ENCODE measurements at places on chromosomes 1 and 21.

- DNase-seq: no peak
These were observed 4.6 kb downstream of the CTPS1 start for GRCh38 chr1:40984066-40984465.

DNA sequence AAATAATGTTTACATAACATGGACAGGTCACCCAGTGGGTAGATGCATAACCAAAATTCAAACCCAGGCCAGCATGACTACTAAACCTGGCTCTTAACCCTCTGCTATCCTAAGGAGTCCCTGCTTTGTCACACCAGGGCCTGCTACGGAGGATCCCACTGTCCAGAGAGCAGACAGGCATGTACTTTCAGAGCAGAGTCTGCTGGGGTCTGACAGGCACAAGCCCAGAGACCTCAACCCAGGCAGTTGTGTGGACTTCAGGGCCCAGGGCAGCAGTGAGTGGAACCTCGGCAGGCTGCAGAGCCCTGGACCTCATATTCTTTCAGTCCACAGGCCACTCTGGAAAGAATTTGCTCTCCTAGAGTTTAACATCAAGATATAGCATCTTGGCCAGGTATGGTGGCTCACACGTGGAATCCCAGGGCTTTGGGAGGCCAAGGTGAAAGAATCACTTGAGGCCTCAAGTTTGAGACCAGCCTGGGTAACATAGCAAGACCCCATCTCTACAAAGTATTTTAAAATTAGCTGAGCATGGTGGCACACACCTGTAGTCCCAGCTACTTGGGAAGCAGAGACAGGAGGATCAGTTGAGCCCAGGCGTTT, 16.1 kb upstream of the S100A7 start:
- DNase-seq: no peak

GRCh38 chr1:243713470-243714186, 136.4 kb downstream of the AKT3 start:
- no peak for DNase-seq

DNA sequence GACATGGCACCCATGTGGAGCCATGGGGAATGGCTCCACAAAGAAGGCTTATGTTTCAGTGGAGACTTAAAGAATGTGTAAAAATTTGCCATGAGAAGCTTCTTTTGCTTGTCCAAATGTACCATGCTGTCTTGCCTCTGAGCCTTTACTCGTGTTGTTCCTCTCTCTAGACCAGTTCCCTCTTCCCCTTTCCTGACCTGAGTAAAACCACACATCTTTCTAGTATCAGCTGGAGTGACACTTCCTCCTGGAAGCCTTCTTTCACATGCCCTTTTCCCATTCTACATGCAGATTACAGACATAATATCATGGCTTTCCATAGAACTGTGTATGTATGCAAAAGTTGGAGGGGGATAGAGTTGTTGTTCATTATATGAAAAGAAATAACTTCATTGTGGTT, 13.6 kb upstream of the GPX7 start:
- DNase-seq: no peak

GRCh38 chr1:202144402-202145067, at the start of gene ARL8A:
TSS of gene ARL8A (minus strand) at chr1:202144737. CDS start at chr1:202144572, 165 bp downstream.
- peak; percentile 86 for DNase-seq

DNA sequence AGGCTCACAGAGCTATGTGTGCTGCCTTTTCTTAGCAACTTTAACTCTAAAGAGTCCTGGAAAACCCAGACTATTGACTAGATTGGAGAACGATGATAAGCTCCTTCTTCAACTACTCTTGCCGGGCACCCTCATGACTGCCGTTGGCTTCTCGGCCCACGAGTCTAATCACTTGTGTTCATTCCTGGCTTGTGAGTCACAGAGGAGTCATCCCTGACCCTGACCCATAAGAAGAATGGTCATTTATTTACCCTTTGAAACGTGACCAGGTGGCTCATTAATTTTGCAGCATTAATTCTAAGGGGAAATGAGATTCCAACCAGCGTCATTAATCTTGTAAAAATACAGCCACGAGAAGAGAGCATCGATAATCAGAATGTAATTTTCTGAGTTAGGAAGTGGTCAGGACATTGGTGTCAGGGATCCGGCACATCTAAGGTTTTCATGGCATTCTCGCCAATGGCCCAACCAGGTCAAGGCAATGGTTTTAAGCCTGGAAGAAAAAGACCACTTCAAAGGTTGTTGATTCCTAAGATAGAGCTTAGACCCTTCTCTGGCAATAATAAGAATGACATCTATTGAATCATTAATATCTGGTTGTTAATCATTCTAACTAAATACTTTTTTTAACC, 183.6 kb upstream of the RUNX1 start:
- DNase-seq: no peak

GRCh38 chr1:52571783-52572182, 18.9 kb upstream of the TUT4 start:
- DNase-seq: no peak

DNA sequence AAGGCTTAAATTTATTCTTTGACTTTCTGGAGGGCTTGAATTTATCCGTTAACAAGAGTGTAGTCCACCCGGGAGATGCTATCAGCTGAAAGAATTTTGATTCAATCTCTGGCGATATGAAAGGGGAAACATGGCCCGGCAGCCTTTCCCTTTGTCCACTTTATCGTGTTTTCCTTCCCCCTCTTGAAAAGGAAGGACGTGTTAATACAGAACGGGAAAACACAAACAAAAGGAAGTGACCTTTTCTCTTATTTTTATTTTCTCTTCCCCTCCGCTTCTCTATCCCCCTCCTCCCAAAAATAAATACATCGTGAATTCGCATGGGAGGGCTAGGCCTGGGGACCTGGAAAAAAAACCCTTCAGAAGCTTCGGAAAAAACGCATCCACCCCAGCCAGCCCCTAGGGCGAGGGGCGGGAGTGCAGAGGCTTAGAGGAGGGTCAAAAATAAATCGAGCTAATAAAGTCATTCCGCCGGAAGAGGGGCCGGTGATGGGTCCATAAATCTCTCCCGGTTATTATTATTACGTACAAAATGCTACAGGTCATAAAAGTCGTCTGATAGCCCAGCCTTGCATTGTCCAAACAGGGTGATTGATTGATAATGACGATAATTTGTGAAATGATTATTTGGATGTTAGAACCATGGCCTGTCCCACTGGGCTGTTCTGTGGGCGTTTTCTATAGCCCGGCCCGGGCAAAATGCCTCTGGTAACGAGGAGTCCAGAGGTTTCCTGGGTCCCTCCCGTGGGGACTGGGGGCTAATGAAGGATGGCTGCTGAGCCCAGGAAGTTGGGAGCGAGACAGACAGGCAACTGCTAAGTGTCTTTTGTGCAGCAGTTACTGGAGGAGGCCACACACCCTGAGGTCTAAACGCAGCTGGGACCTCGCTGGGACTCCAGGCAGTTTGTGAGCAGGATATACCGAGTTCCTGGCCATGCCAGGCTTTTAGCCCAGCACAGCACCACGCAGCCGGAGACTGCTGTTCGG, 179.4 kb downstream of the PRDM16 start:
- DNase-seq: no peak

DNA sequence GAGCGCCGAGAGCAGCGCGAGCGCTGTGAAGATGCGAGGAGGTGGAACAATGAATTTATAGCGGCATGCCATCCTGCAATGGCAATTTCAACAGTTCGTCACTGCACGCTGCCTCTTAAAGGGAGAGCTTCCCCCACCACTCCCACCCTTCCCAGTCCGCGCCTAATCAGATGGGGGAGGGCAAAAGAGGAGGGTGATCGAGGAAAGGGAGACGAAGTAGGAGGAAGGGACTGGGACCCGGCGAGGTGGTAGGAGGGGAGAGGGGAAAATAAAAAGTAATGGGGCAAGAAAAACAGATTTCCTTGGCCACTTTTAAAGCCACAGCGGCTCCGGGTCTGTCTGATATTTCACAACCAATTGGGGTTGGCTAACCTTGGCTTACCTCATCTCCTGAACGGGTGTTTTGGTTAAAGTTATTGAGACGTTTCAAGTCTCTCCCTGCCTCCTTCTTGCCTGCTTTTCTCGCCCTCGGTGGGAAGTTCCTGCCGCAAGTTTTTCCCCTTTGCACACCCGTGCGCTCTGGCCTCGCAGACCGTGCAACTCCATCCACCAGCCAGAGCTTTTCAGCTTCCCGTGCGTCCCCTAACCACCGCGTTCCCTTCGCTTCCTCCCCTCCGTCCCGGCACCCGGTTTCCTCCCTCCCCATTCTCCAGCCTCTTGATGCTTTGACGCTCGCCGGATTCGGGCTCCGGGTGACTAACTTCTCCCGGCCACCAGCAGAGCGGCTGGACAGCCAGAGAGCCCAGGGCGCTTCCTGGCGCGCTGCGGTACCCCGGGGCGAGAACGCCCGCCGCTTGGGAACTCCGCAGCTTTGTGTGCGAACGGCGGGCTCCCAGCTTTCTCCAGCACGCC, at the start of gene ADAMTS5:
ADAMTS5 (minus strand) TSS at position 27 of the 852 bp plus-strand sequence. CDS start 697 bp downstream, outside the sequence.
- DNase-seq: no peak

DNA sequence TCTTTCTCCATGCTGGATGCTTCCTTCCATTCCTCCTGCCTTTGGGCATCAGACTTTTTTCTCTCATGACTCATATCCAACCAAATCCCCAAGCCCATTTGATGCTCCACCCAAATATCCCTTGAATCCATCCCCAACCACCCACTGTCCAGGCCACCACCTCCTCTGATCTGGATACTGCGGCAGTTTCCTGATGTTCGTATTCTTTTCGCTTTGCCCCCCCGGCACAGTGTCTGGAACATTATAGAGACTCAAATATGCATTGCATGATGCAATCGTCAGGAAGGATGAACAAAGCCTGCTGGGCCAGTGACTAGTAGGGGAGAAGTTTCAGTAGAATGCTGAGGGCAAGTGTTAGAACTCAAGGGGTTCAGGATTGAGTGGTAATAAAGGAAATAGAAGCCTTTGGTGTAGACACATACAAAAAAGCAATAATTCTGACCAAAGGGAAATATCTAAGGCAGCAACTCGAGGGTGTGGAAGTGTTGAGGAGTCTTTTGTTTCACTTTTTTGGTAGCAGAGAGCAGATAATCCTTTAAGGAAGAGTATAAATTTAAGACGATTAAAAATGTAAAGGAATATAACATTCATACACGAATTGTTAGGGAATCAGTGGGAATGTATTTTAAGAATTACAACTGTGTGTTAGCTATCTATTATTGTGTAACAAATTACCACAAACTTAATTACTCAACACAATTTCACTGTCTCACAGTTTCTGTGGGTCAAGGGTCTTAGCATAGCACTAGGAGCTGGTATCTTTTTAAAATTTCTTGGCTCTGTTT, 7.5 kb downstream of the S100A11 start:
- no peak for DNase-seq

DNA sequence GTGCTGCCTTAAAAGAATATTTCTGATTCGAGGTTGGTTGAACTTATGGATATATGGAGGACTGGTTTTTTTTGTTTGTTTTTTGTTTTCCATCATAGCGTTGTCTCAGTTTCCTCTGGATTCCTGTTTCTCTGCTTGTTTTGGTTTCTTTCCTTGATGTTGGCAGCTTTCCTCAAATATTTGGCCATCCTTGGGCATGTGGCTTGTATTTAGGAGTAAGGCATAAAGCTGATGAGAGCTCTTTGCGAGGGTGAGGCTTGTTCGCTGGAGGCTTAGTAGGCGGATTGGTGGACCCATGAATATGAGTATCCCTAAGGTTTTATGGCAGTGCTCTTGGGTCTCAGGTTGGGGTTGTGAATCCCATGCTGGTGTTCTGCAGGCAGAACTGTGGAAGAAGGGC, 22.9 kb downstream of the DYRK1A start:
- no peak for DNase-seq

DNA sequence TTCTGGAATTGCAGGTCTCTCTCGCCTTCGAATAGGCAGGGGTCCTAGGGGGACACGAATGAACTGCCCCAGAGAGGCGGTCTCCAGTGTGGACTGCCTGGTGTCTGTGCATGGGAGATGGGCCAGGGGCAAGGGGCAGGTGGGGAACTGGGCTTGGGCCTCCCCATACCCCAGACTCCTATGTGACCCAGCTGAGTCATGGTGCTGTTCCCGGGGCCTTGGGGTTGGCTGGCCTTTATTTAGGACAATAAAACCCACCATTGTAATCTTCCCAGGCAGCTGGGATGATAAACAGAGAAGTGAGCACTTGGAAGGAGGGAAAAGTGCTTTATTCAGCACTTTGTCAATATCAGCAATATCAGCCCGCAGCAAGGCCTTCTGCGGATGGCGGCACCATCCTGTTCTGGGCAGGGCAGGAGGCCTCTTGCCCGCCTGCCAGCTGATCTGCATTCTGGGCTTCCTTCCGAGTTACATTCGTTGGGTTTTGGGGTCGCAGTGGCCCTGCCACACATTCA, 209.0 kb upstream of the TMEM51 start:
- DNase-seq: no peak

GRCh38 chr1:200520735-200521134, 99.8 kb downstream of the KIF14 start:
- DNase-seq: no peak

GRCh38 chr1:109275706-109276345, 7.1 kb downstream of the PSRC1 start:
- no peak for DNase-seq

GRCh38 chr1:170414989-170415709, 116.8 kb upstream of the GORAB start:
- DNase-seq: no peak

- DNase-seq: no peak
These were observed 2.7 kb upstream of the OLIG2 start for GRCh38 chr21:33022828-33023573.

GRCh38 chr1:161227196-161227871, 1.5 kb downstream of the TOMM40L start:
- DNase-seq: peak; percentile 95

- DNase-seq: no peak
These were observed 409.1 kb upstream of the KAZN start for GRCh38 chr1:14189381-14189780.

DNA sequence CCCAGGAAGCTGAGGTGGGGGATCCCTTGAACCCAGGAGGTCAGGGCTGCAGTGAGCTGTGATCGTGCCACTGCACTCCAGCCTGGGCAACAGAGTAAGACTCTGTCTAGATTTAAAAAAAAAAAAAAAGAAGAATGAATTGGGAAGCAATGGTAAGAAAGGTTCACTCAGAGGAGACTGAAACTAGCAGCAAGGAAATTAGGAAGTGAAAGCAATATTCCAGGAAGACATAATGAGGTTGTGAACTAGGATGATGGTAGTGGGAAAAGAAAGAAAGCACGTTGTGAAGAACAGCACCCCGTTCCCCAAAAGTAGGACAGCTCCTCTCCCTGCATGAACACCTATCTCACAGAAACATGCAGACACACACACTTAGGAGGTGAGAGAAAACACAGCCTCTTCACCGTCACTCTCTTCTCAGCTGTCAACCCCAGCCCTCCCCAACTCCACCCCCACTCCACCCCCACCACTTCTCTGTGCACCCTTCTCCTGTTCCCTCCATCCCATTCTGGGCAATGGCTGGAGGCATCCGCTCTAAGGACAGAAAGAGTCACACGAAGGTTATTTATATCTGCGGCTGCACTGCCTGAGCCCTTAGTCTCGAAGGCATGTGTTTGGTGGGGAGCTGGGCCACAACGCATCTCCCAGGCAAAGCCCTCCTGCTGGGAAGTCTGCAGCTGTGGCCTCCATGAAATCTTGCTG, 101.8 kb upstream of the LPGAT1 start:
- no peak for DNase-seq
